Fibroblast of skin of right quadriceps (primary cell): ENCODE measurements at places on chromosomes 7 and 10.

DNA sequence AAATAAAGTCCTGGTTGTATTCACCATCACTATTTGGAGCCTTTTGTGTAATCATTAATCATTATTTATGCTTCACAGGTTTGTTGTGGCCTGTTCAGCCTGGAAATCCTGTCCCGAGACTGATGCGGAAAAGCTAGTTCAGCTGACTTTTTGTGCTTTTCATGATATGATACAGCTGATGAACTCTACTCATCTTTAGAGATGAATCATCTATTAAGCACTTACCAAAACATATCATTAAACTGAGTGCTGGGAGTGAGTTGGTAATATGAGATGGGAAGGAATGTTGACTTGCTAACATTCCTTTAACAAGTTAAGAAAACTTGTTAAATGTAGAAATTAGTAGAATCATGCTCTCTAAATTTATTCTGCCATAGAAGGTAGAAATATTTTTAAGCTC, 53.0 kb downstream of the CROT start:
- DNase-seq: peak; percentile 85

GRCh38 chr10:119919271-119919670, 26.7 kb downstream of the SEC23IP start:
- DNase-seq: no peak

DNA sequence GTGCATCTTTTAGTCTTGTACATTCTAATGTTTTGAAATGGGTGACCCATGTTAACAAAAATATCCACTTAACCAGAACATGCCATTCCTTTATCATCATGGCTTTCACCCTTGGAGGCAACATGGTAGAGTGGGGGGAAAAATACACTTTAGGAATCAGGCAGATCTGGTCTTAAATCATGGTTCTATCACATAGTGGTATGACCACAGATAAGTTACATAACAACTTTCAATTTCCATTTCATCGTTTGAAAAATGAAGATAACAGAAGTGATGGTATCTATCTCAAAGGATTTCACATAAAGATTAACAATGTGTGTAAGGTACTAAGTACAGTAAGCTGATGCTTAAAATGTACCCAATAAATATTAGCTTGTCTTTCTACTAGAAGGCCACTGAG, 19.0 kb downstream of the TMEM168 start:
- DNase-seq: no peak

DNA sequence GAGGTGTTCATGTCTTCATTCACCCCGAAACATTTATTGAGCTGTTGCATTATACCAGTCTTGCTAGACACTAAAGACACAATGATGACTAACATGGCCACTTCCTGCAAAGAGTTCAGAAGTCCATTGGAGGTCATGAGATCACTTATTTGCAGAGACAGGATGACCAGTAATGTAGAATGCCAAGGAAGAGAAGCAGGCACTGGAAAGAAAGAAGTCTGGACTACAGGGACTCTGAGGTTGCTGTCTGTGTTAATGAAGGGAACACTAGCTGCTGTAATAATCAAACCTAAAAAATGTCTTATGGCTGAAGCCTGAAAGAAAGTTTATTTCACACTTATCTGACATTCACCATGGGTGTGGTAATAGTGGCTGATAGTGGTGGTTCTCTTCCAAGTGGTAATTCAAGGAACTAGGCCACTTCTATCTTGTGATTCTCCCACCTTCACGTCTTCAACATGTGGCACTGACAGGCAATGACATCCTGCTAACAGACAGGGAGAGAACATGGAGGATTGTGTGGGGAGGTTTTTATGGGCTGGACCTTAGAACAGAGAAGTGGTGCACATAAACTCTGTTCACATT, 89.2 kb upstream of the MKLN1 start:
- DNase-seq: peak; percentile 41

- DNase-seq: no peak
Observed at GRCh38 chr7:70014472-70015177, 416.4 kb downstream of the AUTS2 start.

DNA sequence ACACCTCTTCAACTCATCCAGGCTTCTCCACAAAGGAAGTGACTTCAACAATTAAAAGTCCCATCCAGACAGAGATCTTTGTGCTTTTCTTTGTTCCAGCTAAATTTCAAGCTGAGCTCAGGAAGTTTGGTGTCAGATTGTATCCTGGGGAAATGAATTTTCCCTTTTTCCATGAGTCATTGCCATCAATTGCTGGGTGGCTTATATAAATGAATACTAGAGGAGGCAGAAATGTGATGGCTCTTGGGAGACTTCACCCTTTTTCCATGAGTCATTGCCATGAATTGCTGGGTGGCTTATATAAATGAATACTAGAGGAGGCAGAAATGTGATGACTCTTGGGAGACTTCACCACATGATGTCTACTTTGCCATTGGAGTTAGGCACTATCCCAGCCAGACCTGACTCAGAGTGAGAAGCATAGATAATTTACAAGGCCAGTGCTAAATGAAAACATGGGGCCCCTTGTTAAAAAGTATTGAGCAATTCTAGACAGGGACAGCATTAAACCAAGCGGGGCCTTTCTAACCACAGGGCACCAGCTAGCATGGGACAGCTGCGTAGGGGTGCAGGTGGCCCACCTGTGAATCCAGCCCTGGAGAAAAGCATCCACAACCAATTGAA, 339.2 kb upstream of the PODXL start:
- DNase-seq: peak; percentile 99

GRCh38 chr7:158648787-158649186, 55.8 kb downstream of the NCAPG2 start:
- DNase-seq: no peak

- peak; percentile 9 for DNase-seq
Observed at GRCh38 chr7:70480927-70481569, 650.9 kb upstream of the GALNT17 start.

DNA sequence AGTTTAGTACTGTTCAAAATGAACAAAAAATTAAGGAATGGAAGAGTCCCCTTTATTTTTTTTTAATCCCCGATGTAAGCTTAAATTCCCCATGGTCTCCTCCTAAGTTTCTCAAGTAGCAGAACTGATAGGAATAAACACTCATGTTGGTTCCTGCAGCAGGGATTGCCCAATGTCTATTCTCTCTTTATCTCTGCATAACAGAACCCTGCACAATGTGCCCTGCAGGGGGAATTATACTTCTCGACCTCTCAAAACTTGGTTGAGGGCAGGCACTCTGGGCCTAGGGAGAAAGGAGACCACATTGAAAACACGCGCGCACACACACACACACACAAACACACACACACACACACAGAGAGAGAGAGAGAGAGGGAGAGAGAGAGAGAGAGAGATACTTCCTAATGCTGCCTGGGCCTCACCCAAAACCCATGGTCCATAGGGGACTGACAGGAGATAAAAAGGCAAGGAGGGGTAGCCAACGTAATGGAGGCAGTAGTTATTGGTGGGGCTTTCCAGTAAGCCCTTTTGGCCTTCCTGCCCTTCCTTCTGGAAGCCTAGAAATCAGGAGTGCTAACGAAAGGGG, 22.7 kb downstream of the JAZF1 start:
- DNase-seq: no peak

DNA sequence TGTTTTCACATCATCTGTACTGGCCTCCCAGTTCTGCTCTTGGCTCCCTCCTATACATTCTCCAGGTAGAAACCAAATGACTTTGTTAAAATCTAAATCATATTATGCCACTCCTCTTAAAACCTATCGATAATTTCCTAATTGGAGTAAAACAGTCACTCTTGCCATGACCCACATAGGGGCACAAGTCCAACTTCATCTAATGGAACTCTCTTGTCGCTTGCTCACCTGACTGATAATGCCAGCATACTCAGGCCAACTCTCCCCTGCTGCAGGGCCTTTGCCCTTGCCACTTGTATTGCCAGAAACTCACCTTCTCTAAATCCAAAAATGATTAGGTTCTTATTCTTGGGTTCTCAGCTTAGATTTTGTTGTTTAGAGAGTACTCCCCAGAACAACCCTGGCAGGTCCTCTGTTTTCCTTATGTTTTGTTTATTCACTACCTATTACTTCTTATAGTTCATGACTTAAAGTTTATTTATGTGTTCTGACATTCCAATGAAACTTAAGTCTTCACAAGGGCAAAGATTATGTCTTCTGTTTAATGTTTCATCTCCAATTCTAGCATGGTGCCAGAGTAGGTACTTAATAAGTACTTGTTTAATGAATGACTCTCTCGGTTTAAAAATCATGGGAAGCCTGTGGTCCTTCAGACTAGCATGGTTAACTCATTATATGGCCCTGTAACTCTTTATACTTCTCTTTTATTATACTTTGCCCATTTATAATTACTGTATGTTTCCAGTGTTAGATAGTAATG, 345.9 kb upstream of the SMIM30 start:
- no peak for DNase-seq

GRCh38 chr7:102285540-102286236, 980 bp upstream of the SH2B2 start:
- no peak for DNase-seq

DNA sequence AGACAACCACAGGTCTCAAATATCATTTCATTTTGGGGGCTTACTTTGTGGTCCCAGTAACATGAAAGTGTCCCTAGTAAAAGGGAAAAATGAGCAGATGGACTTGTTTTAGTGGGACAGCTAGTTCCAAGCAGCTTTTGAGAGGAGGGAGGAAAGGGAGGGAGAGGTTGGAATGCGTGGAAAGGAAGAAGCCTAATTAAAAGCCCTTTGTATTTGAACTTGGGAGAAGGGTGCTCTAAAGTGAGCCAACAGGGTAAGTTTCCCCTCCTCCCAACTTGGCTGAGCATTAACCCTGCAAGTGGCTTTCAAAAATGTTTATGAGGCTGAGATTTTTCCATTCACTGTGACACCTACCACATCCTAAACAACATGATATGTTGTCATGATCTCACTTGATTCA, 38.8 kb upstream of the LYZL1 start:
- DNase-seq: no peak

DNA sequence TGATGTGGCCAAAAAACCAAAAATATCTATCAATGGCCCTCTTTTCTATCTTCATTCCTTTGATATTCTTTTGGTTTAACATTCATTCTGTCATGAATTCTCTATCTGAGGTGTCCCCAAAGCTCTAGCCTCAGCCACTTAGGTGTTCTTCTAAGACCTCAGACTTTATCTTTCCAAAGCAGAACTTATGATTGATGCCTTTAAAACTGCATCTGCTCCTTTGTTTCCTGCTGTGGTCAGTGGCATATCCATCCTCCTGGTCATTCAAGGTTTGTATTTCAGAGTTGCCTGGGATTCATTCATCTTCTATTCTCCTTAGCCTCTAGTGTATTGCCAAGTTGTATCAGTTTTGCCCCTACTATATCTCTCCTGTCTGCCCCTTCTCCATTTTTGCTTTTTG, 30.6 kb downstream of the FHIP2A start:
- no peak for DNase-seq

GRCh38 chr10:88161070-88161469, 297.6 kb downstream of the PTEN start:
- DNase-seq: no peak

GRCh38 chr7:28151965-28152364, 28.6 kb downstream of the JAZF1 start:
- peak; percentile 90 for DNase-seq

- DNase-seq: peak; percentile 62
Observed at GRCh38 chr7:36279200-36279925, 110.3 kb upstream of the ANLN start.

- DNase-seq: no peak
Observed at GRCh38 chr7:55794527-55794926, 68.0 kb downstream of the SEPTIN14 start.

- DNase-seq: peak; percentile 2
Observed at GRCh38 chr10:117830787-117831212, 215.9 kb downstream of the RAB11FIP2 start.

DNA sequence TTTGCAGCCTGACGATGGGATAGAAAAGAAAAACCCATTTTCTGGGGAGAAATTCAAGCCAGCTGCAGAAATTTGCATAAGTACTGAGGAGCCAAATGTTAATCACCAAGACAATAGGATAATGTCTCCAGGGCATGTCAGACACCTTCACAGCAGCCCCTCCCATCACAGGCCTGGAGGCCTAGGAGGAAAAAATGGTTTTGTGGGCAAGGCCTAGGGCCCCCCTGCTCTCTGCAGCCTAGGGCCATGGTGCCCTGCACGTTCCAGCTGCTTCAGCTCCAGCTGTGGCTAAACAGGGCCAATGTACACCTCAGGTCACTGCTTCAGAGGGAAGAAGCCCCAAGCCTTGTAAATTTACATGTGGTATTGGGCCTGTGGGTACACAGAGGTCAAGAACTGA, 158.2 kb downstream of the VWC2 start:
- no peak for DNase-seq

GRCh38 chr10:48547061-48547895, 57.6 kb downstream of the ARHGAP22 start:
- DNase-seq: no peak

- no peak for DNase-seq
Observed at GRCh38 chr7:106938803-106939202, 73.7 kb downstream of the PIK3CG start.

- no peak for DNase-seq
Observed at GRCh38 chr7:70570029-70570428, 561.9 kb upstream of the GALNT17 start.

DNA sequence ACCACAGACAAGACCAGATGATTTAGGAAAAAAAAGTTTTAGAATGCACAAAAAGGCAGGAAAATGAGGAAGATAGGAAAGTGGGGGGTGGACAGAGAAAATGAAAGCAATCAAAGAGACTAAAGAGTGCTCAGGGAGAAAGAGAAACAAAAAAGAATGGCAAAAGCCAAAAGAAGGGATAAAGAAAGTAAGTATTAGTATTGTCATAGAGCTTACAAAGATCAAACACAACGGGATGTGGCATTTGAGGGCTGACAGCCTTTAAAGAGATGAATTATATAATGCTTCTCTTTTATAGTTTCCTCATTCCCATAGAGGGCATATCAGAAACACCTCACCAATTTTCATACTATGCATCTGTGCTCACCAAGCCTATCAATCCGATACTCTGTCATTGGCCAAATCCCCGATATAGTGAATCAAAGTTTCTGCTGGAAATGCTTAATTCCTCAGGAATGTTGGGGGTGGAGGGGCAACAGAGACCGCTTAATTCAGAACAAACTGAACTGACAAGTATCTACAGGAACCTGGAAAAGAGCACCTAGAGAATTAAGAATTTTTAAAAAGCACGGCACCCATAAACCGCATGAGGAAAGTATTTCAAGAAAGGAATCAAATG, 2.7 kb downstream of the COG5 start:
- DNase-seq: peak; percentile 16

GRCh38 chr10:126458466-126458865, 70.2 kb upstream of the ADAM12 start:
- DNase-seq: peak; percentile 72

GRCh38 chr7:134394056-134394455, 64.8 kb downstream of the AKR1B1 start:
- peak; percentile 3 for DNase-seq

- peak; percentile 48 for DNase-seq
Observed at GRCh38 chr10:115844591-115844990, 428.4 kb downstream of the GFRA1 start.

GRCh38 chr7:98458090-98458875, 57.4 kb upstream of the BAIAP2L1 start:
- DNase-seq: no peak
